ENCODE measurements at places on chromosomes 1 and 21. TPM values are rescaled to one million over a fixed set of nuclear protein-coding genes. Genes with fewer than 3 reads are reported as not detected.

DNA sequence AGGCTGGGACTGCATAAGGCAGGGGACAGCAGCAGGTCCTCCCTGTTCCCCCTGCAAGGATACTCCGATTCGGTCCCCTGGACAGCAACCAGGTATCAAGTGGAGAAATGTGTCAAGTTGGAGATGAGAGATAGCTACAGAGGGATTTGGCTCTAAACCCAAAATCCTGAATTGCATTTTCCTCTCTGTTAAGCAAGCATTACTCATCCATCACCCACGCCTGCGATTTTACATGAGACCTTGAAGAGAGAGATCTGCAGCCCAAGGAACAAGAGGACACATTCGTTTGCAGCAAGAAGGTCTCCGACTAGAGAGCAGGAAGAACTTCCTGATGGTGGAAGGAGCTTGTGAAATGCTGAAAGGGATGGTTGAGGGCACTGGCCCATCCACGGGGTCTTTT, 21.9 kb downstream of the SYT2 start:
- no peak for DNase-seq

DNA sequence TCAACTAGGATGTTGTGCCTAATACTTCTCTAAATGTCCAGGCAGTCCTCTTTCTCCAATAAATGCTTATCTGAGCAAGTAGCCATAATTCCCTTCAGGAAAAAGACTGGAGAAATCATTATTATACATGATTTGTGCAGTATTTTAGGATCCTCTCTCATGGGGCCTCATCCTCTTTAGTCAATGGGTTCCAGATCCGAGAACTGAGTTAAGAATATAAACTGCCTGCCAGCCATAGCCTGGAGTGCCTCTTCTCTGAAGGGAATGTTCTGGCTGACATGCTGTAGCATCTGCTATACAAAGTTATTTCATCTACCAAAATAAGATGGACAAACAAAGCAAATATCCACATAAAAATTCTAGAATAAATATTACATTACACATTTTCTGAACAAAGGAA, 334.0 kb upstream of the PRMT6 start:
- DNase-seq, result no peak

- DNase-seq, result no peak
Observed at GRCh38 chr1:34408011-34408410, 231.3 kb downstream of the C1orf94 start.

DNA sequence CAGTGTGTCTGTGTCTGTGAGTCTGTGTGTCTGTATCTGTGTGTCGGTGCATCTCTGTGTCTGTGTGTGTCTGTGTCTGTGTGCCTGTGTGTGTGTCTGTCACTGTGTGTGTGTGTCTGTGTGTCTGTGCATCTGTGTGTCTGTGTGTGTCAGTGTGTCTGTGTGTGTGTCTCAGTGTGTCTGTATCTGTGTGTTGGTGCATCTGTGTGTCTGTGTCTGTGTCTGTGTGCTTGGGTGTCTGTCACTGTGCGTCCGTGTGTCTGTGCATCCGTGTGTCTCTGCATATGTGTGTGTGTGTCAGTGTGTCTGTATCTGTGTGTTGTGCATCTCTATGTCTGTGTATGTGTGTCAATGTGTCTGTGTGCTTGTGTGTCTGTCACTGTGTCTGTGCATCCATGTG, 44.7 kb upstream of the POFUT2 start:
- DNase-seq, result no peak

- no peak for DNase-seq
Observed at GRCh38 chr1:183372586-183373230, 45.5 kb downstream of the NMNAT2 start.

DNA sequence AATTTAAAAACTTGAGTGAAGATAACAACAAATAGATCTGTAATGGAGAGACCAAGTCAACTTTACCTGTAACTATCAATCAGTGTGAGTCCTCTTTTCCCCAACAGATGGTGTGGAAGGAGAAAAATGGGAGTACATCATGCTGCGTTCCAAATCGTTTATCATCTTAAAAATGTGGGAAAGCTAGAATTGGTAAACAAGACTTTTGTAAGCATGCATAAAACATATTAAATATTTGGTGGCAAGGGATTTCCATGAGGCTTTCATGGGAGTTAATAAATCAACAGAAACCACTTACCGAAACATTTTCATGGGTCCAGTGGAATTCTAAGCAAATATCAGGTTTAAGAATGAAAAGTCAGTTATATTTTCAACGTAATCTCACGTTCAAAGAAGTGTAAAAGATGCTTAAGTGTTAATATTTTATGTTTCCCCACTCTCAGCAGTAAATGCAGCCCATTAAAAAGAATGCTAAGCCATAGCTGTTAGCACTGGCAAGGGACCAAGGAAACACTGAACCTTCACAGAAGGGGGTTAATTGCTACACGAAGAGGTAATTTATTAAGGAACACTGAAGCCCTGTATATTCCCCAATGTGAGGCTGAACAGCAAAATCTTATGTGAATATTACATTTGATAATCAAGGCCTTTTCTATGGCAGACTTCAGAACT, 117.0 kb downstream of the ZC3H11B start:
- DNase-seq, result no peak

DNA sequence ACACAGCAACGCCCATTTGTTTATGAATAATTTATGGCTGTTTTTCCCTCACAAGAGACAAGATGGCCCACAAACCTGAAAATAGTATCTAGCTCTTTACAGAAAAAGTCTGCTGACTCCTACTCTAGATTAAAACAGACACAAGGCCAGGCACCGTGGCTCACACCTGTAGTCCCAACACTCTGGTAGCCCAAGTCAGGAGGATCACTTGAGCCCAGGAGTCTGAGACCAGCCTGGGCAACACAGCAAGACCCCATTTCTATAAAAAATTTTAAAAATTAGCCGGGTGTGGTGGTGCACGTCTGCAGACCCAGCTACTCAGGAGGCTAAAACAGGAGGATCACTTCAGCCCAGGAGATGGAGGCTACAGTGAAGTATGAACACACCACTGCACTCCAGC, 34.6 kb downstream of the LUZP1 start:
- DNase-seq, result no peak

- no peak for DNase-seq
Observed at GRCh38 chr1:21021311-21021710, 155.4 kb downstream of the EIF4G3 start.

- DNase-seq, result peak; percentile 58
Observed at GRCh38 chr1:20376880-20377494, 86.3 kb downstream of the VWA5B1 start.

DNA sequence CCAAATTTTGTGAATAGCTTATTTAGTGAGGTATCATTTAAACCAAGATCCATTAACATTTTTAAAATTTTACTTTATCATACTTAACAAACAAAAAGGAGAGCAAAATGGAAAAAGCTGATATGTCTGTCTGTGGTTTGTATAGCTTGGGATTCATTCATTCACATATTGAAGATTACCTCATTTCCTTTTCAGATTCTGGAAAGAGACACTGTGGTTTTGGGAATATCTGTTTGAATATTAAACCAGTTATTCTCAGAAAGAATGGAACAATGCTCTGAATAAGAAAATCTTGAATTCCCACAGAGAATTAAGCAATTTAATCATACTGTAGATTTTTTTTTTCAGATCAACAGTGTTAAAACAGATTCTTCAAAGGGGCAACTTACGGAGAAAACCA, 93.8 kb upstream of the PRDX6 start:
- DNase-seq, result no peak

DNA sequence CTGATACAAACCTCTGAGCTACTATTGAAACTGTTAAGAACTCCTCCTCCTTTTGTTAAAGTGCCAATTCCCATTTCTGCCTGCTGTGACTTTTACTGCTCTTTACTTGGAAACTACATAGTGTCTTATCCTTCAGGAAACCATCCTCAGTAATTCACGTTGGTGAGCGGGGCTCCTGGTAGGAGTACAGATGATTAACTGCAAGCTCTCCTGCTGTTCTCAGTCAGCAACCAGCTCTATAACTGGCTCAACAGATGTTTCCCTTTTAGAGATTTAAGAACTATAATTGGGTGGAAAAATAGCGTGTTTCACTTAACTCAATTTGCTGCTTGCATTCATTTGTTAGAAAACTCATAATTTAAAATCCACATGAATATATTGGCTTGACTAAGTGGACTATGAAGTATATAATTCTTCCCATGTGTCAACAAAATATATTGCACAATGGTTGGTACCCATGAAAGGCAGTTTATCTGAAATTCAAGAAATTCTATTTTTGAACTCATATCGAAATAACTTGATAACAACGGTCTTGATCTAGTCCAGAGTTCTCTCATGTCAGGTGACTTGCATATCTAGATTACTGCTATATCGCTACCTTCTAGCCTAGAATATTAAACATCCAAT, 574.0 kb downstream of the KCNT2 start:
- DNase-seq, result no peak

GRCh38 chr1:162285149-162285561, 91.5 kb downstream of the SPATA46 start:
- DNase-seq, result no peak

- DNase-seq, result no peak
Observed at GRCh38 chr1:178847396-178847849, 23.5 kb downstream of the ANGPTL1 start.

MATN1 gene
- total RNA-seq, result 0.11 TPM

CFHR3 gene
- 0.31 TPM for total RNA-seq

RGSL1 gene
- total RNA-seq, result not detected

C1orf53 gene
- 4.3 TPM for total RNA-seq

TCHH gene
- not detected for total RNA-seq

PPP2R5A gene
- total RNA-seq, result 20.8 TPM

SERINC2 gene
- 65.7 TPM for total RNA-seq

GADD45A gene
- total RNA-seq, result 47.7 TPM

Measured in progenitor cell of endocrine pancreas (in vitro differentiated cells).